Epithelial cell of esophagus (primary cell): ENCODE measurements at places on chromosomes 5 and 9.
A peak's percentile ranks its signal among the peaks of the same experiment; 100 is the strongest.

- no peak for DNase-seq
Measured at GRCh38 chr5:102969641-102970040, 150.3 kb downstream of the GIN1 start.

DNA sequence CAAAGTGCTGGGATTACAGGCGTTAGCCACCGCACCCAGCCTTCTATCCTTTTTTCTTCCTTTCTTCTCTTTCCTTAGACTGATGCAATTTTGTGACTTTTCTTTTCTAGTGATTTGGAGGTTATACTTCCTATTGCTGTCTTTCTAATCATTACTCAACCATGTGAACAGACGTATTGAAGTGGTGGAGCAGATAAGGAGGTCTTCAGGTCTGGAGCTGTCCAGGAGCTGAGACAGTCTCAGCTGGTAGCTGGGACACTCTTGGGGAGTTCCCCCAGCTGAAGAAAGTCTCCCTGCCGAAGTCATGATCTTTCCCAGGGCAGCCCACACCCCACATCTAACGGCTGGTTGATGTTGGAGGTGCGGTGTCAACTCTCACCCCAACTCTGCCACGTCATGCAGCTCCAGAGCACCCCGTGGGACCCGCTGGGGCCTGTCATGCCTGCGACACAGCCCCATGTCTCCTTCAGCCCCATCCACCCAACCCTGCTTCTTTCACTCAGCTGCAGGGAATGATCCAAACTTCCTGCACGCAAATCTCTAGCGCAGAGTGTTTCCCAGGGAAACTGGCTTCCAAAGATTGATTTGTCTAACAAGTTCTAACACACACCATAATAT, 41.1 kb downstream of the NSUN2 start:
- no peak for DNase-seq

DNA sequence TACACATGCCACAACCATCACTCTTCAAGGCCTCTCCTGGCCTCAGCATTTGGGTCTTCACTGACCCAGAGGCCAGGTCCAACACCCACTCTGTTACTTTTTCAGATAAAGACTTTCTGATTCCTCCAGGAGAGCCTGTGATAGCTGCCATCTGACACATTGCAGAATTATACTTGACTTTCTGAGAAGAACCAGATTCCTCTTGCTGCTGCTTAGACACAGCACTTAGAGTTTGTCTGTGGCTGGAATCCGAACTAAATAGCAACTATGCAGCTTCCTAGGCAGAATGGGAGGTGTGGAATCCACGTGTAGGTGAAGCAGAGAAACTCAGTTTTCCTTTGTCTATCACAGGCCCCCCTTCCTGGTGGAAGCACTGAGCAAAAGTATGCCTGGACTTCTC, 344.7 kb upstream of the SLC30A5 start:
- DNase-seq: no peak

DNA sequence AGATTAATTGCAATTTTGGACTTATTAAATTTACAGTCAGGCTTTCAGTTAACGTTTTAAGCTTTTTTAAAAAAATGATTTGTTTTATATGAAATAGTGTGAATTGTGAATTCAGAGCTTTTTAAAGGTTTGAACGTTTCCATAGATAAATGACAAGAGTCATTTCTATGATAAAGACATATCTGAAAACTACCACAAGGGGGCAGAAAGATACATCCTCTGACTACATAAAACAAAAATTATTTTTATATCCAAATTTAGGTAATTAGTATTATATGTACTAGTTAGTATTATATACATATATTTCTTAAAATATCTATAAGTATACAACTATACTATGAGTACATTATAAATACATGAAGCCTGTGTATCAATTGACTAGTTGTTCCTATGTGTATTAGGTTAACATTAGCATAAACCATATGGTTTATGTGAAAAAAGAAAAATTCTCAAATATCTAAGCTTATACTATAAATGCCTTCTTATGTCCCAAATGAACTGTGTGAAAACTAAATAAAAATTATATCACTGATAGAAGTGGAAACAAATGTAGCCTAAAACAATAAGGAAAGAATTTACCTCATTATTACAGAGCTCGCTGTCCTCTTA, 155.2 kb downstream of the MEF2C start:
- peak; percentile 41 for DNase-seq

GRCh38 chr5:112973904-112974303, 2.7 kb upstream of the DCP2 start:
- no peak for DNase-seq

- no peak for DNase-seq
Measured at GRCh38 chr5:39121315-39121714, 47.1 kb upstream of the RICTOR start.

- DNase-seq: no peak
Measured at GRCh38 chr9:68746525-68746924, 41.5 kb downstream of the PIP5K1B start.

- no peak for DNase-seq
Measured at GRCh38 chr5:108276187-108277050, 105.5 kb downstream of the FBXL17 start.

- DNase-seq: no peak
Measured at GRCh38 chr5:86760661-86761060, 142.9 kb downstream of the COX7C start.

DNA sequence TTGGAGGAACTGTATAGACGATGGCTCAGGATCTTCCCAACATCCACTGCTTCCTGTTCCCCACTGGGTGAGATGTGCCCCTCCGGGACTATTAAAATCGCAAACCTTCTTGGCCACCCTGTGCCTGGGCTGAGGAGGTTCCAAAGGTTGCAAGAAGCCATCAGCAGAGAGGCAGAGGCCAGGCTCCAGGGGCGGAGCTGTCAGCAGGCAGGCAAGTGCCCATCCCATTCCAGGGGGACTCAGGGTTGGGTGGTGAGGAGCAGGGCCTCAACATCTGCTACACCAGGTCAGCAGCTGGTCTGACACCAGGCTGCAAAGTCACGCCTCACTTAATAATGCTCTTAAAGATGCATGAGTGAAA, 2.2 kb downstream of the BTNL3 start:
- no peak for DNase-seq

- no peak for DNase-seq
Measured at GRCh38 chr9:133144904-133145851, 18.5 kb downstream of the GBGT1 start.

GRCh38 chr5:83249156-83249555, 171.8 kb downstream of the XRCC4 start:
- peak; percentile 68 for DNase-seq

DNA sequence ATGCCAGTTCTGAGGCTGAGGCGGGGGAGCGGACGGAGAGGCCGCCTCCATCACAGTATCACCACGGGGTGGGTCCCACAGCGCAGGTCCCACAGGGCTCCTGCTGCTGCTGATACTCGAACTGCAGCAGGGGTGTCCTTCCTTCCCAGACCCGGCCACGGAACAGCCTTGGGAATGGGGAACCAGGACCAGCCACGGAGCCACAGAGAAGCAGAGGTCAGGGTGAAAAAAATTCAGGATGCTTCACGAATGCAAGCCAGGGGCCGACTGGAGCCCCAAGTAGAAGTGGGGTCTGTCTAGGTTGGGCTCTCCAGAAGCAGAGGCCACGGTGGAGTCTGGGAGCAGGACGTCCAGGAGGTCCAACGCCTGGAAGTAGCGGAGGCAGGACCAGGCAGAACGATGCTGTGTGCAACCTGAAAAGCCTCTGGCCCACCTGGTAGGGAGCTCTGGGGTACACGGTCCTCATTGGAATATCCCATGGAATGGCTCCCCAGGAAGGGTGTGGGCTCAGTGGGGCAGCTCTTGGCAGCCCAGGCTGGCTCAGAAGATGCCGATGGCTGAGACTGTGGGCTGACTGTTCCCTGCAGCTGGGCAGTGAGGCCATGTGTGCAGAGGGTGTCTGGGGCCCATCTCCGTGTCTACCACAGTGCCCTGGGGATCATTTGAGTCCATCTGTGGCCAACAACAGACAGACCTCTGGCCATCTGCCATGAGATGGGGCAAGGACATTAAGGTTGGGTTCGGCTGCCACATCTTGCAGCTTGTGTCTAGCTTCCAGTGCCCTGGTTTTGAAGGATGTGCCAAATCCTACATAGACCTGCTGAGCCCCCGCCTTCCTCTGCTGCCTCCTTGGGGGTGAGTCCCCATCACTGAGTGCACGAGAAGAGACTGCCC, 66.9 kb upstream of the FCN1 start:
- no peak for DNase-seq

DNA sequence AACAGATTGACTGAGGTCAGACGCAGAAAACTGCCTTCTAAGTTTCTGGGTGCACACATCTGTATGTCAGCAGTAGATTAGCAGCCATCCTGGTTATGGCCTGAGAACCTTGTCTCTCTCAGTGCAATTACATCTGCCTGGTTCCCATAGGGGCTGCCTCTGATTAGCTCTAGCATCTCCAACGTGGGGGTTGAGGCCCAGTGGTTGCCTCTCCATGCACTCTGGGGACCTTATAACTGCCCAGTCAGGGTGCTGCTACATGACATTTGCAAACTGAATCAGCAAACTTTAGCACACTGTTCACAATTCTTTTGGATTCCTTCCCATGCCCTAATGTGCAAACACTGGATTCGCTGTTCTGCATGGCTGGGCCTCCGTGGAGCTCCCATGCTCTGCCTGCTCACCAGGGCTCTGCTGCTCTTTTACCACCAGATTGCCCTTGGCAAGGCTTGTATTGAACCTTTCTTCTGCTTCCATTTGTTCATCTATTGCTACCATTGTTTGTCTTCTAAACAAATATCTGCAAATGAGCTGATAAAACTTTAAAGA, 36.2 kb downstream of the SNX18 start:
- no peak for DNase-seq

GRCh38 chr5:132268769-132269551, 11.5 kb downstream of the PDLIM4 start:
- DNase-seq: no peak

GRCh38 chr9:134136996-134137299, 1.1 kb downstream of the WDR5 start:
- DNase-seq: no peak
